Stimulated activated CD8-positive, alpha-beta memory T cell treated with anti-CD3 and anti-CD28 coated beads, Interleukin-12 subunit alpha, Interleukin-12 subunit beta, amount 100 ng/mL, for 1 hour (primary cell): ENCODE measurements at places on chromosomes 11 and 22.

- no peak for DNase-seq
Measured at GRCh38 chr11:84558085-84558905, 1068.8 kb downstream of the DLG2 start.

GRCh38 chr22:46115755-46116490, 34.4 kb upstream of the PPARA start:
- DNase-seq, result no peak

- DNase-seq, result no peak
Measured at GRCh38 chr11:82507288-82507687, 226.4 kb downstream of the FAM181B start.

DNA sequence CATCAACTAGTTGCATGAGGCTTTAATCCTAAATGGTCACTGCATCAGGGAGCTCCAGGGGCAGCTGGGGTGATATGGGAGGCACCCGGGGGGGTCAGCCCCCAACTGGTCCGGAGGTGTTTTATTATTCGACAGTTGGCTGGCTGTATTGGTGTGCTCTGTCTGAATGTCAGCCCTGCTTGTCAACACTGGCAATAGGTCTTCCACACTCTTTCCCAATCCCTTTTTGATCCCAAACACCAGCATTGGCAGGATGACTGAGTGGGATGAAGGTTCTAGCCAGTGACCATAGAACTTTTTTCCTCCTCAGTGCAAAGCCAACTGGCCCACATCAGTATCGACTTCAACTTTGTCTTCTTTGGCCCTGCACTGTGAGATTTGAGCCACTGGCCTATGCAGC, 8.9 kb upstream of the LDLRAD3 start:
- no peak for DNase-seq

GRCh38 chr11:40388097-40388818, 1071.2 kb downstream of the LRRC4C start:
- no peak for DNase-seq

DNA sequence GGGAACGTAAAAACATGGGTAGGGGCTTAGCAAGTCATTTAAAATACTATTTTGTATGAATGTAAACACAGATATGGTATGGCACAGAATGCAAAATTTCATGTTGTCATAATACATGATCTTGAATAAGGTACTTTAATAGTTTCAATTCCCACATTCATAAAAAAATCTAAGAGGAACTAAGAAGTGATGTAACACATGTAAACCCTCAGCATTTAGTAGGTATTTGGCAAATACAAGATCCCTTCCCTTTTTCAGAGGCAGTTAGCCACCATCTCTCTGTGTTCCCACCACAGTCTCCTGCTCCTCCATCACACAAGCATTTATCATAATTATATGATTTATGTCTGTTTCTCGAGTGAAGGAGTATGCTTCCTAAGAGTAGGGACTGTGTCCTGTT, 251.8 kb downstream of the TENM4 start:
- DNase-seq, result no peak

- DNase-seq, result peak; percentile 17
Measured at GRCh38 chr11:82927264-82927880, 25.8 kb downstream of the DDIAS start.

DNA sequence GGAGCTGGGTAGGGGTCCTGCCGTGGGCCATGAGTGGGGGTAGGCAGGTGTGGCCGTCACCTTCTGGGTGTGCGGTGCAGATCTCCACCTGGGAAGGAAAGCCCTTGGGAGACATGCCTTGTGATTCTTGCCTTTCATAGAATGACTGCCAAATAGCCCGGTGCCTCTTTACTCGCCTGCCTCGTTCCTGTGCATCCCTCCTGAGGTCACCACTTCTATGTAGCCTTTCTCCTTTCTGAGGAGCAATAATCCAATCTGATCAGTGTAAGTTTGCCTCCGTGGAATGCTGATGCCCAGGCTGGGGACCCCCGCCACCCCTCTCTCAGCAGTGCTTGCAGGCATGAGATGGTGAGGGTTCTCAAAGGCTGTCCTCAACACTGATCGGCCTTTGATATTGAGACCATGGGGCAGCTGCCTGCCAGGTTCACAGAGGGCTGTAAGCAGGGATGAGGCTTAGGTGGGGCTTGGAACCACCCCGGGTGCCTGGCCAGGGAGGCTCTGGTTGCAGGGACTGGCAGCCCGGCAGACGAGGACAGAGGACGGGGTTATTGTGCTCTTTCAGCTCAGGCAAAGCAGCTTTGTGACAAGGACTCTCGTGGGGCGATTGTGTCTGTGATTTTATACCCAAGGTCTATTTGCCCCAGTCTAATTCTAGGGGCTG, 86.1 kb upstream of the WNT7B start:
- no peak for DNase-seq
